ENCODE measurements at places on chromosomes 16 and 17. TPM values are rescaled to one million over a fixed set of nuclear protein-coding genes. Genes with fewer than 3 reads are reported as not detected.

The PIGQ gene
- total RNA-seq = 36.9 TPM

The KRTAP4-3 gene
- total RNA-seq = not detected

DNA sequence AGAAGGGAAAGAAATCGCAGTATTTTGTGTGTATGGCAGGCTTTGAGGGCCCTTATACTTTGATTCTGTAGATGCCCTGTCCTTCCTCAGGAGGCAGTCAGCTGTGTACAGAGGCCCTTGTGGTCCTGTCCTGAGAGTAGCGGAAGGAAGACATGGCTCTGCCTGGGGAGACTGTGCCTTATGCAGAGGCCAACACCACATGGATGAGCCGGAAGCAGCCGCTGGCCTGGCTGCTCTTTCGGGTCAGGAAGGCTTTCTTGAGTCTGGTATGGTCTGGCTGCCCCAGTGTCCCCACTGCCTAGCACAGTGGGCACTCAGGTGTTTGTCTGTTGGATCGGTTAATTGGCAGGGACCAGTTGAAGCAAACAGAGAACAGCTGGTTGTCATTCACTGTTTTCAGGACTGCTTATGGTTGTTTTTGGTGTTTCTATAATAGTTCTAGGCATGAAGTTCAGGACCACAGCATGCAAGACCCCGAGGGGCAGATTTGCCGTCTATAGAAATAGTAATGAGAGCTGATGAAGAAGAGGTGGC, 12.4 kb downstream of the USP10 start:
- DNase-seq = no peak

- DNase-seq = no peak
These were observed 81.6 kb downstream of the TMC6 start for GRCh38 chr17:78046923-78047322.

- DNase-seq = no peak
These were observed 24.6 kb downstream of the TBCD start for GRCh38 chr17:82776454-82776853.

- peak; percentile 84 for DNase-seq
These were observed 8.0 kb downstream of the ST3GAL2 start for GRCh38 chr16:70430667-70431536.

GRCh38 chr17:39064819-39065218, 86.6 kb downstream of the PLXDC1 start:
- no peak for DNase-seq

All from hematopoietic multipotent progenitor cell (in vitro differentiated cells).